Panc1 (cell line): ENCODE measurements at places on chromosomes 13 and 19. TPM values are rescaled to one million over a fixed set of nuclear protein-coding genes. Genes with fewer than 3 reads are reported as not detected.

- no peak for DNase-seq
These were observed 127.7 kb upstream of the EDNRB start for GRCh38 chr13:78046331-78046730.

DNA sequence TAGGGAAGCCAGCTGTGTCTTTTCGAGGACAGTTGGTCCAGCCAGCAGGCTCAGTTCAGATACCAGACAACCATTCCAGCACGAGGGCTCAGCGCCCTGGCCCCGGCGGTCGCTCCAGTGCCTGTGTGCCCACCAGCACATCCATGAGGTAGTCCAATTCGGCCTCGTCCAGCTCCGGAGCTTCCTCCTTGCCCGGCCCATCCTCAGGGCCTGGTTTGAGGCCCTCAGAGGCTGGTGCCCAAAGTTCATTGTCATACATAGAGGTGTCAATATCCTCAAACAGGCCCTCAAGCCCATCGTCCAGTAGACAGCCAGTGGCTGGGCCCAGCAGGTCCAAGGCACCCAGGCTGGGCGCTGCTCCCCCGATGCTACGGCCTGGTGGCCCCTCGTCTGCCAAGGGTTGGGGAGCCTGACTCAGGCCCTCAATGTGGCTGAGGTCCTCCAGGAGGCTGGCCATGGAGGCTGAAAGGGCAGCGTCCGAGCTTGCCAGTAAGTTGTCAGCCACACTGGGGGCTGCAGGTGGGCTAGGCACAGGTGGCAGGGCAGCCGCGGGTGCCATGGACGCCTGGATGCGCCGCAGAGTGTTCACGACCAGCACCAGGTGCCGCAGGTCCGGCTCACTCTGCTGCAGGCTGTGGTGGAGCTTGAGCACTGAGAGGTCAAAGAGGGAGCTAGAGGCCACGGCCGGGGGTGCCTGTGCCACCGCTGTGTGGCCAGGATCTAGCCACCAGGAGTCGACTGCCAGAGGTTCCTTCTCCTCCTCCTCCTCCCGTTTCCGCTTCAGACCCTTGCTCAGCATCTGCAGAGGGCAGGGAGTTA, 2.8 kb downstream of the SERTAD1 start:
- no peak for DNase-seq

GRCh38 chr19:38736036-38736412, 8.2 kb downstream of the CAPN12 start:
- DNase-seq, result no peak

DNA sequence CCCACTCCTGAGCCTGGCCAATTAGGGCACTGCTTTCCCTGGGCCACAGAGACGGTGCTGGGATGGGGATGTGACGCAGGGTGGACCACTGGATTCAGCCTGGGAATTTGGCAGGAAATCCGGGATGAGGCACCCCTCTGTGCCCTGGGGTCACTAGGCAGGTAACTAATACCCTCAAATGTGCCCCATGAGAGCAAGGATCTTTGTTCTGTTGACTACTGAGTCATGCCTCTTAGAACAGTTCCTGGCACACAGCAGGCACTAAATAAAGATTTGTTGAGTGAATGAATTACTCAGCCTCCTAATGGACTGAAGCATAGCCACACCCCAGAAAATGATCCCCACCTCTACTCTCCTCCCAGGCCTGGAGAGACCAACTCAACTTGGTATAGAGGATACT, 15.9 kb downstream of the OPA3 start:
- no peak for DNase-seq

GRCh38 chr13:110319774-110320509, 12.9 kb downstream of the COL4A2 start:
- DNase-seq, result no peak

DNA sequence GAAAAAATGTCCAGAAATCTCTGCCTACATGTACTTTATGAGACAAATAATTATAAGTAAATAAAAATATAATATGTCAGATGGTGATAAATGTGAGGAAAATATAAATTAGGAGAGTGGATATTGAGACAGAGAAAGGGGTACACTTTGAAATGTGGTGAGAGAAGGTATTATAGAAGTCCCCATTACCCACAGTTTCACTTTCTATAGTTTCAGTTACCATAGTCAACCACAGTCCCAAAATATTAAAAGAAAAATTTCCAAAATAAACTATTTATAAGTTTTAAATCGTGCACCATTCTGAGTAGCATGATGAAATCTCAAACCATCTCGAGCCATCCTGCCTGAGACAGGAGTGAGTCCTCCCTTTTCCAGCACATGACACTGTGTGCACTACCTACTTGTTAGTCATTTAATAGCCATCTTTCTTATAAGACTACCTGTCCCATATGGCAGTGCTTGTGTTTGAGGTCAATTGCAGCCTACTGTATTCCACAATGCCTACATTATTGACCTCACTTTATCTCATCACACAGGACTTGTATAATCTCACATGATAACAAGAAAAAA, 653.7 kb downstream of the DACH1 start:
- DNase-seq, result no peak

DNA sequence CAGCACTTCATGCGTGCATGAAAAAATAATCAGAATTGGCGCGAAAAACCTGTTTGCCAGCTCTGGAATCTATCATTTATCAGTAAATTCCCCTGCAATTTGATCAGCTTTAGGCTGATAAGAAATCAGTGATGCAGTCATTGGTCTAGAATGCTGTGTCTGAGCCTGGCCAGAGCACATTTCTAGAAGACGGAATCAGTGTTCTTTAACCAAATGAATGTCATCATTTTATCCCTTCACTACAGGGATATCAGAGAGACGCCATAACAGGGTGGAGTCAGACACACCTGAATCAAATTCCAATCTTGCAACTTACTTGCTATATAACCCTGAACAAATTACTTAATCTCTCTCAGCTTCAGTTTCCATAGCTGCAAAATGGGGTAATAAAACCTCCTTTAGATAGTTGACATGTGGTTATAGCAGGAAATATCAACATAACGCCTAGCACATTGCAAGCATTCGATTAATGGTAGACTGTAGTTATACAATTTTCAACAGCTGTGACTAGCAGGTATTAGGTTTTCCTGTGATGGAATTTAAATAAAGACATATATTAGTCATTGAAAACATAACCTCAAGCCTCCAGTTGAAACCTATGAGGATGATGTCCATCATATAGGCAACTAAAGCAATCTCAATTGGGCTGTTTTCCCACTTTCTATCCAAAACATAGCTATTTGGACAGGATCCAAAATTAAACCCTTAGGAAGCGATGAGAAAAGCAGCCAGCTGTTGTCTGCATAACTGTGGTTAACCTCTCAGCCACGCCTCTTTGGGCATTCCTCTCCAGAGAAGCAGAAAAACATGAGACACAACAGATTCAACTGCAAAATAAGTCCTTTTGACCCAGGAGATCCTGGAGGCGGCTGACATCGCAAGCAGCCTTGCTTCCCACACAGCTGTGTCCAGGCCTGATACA, 51.6 kb upstream of the UBL3 start:
- no peak for DNase-seq

GRCh38 chr19:13964776-13965175, 12.5 kb downstream of the DCAF15 start:
- DNase-seq, result no peak

- DNase-seq, result no peak
These were observed 8.2 kb upstream of the PCDH9 start for GRCh38 chr13:67238277-67238859.

- DNase-seq, result no peak
These were observed 566 bp downstream of the MPV17L2 start for GRCh38 chr19:18193388-18194180.

GRCh38 chr13:87999788-88000187, 328.6 kb downstream of the SLITRK5 start:
- DNase-seq, result no peak

DNA sequence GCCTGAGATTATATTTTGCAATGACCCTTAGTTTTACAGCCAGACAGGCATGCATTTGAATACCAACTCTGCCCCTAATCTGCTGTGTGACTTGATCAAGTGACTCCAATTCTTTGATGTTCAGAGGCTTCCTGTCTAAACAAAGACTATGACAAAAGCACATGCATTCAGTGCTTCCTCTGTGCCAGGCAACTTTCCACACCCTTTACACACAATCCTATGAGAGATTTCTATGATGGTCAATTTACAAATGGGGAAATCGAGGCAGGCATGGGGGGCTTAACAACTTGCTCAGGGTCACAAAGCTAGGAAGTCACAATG, 3.7 kb upstream of the LYPD3 start:
- no peak for DNase-seq

DNA sequence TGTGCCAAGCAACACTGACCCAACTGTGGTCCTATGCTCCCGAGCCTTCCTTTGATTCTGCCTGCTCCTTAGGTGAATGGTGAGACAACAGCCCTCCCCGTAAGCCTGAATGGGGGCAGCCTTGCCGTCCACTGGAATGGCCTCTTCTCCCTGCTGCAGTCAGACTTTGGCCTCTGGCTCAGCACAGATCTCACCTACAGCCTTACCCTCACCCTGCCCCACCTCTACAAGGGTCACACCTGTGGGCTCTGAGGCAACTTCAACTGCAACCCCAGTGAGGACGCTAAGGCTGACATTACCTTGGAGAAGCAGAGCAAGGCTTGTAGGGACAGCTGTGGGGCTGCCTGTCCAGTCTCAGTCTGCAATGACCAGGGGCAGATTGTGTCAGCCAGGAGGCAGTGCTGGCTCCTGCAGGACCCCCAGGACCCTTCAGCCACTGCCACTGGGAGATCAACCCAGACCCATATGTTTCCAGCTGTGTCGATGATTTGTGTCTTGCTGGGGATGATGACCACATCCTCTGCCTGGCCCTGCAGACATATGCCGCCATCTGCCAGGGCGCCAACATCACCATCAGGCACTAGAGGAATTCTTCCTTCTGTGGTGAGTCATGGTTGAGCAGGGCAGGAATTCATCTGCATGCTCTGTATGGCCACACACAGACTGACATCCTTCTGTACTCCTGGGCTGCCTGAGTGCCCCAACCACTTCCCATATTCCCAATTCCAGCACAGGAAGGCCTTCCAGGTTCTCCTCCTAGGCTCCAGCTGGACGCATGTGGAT, 27.3 kb upstream of the FXYD3 start:
- no peak for DNase-seq

- DNase-seq, result no peak
These were observed 10.7 kb downstream of the SBNO2 start for GRCh38 chr19:1163283-1163933.

DNA sequence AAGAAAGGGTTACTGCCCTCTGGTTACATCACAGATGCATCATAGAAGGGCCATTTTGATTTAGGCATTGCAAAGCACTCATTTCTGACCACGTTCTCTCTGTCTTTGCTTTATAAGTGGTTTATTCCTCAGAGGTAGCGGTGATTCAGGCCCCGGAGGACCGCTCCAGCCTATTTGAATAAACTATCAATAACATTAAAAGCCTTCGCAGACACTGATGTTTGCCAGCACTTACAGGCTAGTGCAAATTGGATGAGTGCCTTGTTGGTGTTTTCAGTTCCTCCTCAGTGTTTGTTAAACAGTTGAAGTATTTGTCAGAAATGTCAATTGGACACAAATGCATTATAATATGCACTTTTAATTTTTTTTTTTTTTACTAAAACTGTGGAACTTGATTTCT, 120.2 kb downstream of the RXFP2 start:
- no peak for DNase-seq

PRSS57 gene
- not detected for total RNA-seq

F10 gene
- 0.18 TPM for total RNA-seq

PDCD2L gene
- 36.4 TPM for total RNA-seq

OSCAR gene
- 6.8 TPM for total RNA-seq

ZNF665 gene
- total RNA-seq, result 7.0 TPM

LSM14A gene
- 152 TPM for total RNA-seq

ZNF302 gene
- 26.4 TPM for total RNA-seq

NPHS1 gene
- 0.67 TPM for total RNA-seq
